GM04503 (cell line): ENCODE measurements at places on chromosomes 11 and 22.

- DNase-seq, result no peak
Measured at GRCh38 chr11:68263444-68264035, 8.2 kb downstream of the C11orf24 start.

GRCh38 chr11:9170450-9170849 is 79.1 kb upstream of the SCUBE2 start:
- DNase-seq, result no peak

DNA sequence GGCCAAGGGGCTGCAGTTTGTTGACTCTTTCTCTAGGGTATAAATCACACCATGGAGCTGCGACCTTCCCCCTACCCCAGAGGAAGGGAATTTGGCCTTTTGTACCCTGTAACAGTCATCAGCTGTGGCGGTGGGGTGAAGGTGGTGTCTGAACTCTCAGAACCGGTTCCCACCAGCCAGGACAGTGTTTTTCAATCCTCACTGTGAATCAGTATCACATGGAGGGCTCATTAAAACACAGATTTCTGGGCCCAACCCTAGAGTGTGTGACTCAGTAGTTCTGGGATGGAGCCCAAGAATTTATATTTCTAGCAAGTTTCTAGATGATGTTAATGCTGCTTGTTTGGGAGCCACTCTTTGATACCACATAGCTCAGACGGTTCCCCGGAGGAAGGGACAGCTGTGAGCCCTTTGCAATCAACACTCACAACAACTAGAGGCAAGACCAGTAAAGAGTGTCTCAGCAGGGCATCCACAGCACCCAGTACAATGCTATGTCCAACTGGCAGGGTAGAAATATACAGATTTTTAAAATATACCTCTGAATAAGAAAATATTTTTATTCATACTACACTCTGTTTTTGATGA is 43.9 kb upstream of the FAT3 start:
- peak; percentile 66 for DNase-seq

- DNase-seq, result no peak
Measured at GRCh38 chr11:47182380-47182779, 3.9 kb downstream of the PACSIN3 start.

- no peak for DNase-seq
Measured at GRCh38 chr11:113615098-113615497, 91.0 kb downstream of the TMPRSS5 start.

DNA sequence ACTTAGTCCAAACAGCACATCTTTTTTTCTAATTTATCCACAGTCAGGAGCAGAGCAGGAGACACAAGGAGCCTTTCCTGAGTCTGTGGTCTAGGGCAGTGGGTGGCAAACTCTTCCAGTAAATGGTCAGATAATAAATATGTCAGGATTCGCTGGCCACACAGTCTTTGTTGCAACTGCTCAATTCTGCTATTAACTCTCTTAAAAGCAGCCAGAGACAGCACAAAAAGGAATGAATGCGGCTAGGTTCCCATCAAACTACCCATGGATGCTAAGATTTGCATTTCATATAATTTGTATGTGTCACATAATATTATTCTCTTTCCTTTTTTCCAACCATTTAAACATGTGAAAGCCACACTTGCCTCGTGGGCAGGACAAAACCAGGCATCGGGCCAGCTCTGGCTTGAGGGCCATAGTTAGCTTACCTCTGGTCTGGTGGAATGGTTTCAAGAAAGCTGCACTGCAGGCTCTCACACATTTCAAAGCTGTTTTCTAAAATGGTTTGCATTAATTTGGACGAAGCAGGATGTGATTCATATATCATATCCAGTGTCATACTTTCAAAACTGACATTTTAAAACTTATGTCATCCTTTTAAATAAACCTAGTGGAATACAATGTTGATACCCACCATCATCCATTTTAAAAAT is 64.7 kb upstream of the CD5 start:
- DNase-seq, result no peak
